Activated CD4-positive, CD25-positive, alpha-beta regulatory T cell treated with anti-CD3 and anti-CD28 coated beads, Interleukin-2, amount 50 U/mL, for 16 hours (primary cell): ENCODE measurements at places on chromosomes 12 and 14.

GRCh38 chr14:104651876-104652260, 37.5 kb upstream of the INF2 start:
- DNase-seq, result no peak

DNA sequence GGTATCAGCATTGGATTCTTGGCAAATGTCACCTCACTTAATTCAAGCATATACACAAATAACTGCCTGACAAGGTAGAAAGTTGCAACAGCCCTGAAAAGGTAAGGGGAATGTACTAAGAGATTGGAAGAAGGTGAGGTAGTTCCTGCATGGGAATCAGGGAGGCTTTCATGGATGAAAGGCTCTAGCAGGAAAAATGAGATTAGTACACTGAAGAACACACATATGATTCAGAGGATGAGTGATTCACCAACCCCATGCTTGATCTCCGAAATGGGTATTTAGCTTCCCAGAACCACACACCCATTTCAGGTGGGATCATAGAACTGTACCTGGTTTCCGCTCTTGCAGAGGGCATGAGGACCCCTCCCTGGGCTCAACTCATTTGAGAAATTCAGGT, 65.8 kb downstream of the PAH start:
- DNase-seq, result no peak

DNA sequence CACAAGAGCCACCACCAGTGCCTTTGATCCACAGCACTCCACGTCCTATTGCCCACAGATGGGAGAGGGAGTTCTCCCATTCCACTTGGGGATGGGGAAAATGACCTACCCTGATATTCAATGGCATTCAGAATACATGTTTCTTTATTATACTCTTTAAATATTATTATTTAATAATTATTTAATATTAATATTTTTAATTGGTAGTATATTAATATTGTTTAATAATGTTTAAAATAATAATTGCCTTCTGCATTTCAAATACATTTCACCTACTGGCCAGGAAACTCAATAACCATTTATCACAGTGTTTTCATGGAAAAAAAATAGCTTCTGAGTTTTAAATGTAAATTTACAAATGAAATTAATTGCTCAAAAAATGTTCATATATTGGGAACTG, 127.4 kb upstream of the G2E3 start:
- DNase-seq, result no peak

- no peak for DNase-seq
These were observed 6.7 kb upstream of the KRT1 start for GRCh38 chr12:52686756-52687487.

GRCh38 chr14:93591506-93591905, 160.8 kb downstream of the UNC79 start:
- DNase-seq, result no peak

DNA sequence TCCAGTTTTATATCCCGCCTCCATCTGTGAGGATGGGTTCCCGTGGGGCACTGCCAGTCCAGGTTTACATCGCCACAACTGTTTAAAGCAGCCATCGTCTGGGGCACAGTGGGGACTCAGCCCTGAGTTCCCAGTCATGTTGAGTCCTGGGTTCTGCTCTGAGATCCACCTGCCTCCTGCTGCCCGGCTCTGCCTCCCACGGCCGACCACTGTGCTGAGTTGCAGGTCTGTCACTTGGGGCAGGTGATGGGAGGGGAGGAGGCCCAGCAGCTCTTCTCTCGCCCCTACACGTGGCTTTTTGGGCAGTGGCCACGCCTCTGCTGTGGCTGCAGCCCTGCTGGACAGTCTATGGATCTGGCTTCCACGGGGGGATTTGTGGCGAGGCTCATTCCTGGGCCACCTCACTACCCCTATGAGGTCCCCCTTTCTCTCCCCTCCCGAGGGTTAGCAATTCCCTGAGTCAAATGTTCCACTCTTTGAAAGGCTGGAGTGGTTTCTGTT, 143.0 kb downstream of the ADGRD1 start:
- no peak for DNase-seq

- no peak for DNase-seq
These were observed 14.0 kb downstream of the GPR68 start for GRCh38 chr14:91230397-91231035.

DNA sequence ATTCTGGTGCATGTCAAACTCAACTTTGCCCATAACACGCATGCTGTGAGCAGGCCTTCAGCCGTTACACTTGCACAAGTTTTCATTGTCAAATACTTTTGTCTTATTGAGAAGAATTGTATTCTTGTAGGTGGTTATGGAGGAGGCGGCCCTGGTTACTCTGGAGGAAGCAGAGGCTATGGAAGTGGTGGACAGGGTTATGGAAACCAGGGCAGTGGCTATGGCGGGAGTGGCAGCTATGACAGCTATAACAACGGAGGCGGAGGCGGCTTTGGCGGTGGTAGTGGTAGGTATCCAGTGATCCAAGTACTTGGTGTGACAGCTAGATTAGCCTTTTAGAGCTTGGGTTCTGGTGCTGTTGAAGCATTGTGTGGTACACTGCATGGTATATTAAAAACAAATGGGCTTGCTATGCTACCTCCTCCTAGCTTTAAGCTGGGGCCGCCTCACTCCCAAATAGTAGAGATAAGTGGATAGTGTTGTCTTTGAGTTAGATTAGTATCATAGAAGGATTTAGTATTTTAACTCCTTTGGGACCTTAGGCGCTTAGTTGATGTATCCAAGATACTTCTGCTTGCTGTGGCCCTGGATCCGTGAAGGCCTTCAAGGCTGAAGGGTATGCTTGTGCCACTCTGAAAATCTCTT, 2.5 kb downstream of the HNRNPA1 start:
- DNase-seq, result no peak

GRCh38 chr12:2264651-2265232, 212.0 kb downstream of the CACNA1C start:
- DNase-seq, result no peak

- no peak for DNase-seq
These were observed 247.3 kb upstream of the FKBP4 start for GRCh38 chr12:2547273-2548044.

- no peak for DNase-seq
These were observed 8.2 kb upstream of the MMP19 start for GRCh38 chr12:55850893-55851292.

DNA sequence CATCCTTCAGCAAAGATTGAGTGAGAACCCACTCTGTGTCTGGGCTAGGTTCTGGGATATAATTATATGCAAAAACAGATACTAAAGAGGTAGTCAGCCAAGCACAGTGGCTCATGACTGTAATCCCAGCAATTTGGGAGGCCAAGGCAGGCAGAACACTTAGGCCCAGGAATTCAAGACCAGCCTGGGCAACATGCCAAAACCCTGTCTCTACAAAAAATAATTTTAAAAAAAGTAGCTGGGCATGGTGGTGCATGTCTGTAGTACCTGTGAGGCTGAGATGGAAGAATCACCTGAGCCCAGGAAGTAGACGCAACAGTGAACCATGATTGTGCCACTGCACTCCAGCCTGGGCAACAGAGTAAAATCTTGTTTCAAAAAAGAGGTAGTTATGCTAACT, 237.5 kb upstream of the HMGA2 start:
- DNase-seq, result no peak

GRCh38 chr14:67756496-67756895, 54.8 kb downstream of the RDH12 start:
- DNase-seq, result no peak

DNA sequence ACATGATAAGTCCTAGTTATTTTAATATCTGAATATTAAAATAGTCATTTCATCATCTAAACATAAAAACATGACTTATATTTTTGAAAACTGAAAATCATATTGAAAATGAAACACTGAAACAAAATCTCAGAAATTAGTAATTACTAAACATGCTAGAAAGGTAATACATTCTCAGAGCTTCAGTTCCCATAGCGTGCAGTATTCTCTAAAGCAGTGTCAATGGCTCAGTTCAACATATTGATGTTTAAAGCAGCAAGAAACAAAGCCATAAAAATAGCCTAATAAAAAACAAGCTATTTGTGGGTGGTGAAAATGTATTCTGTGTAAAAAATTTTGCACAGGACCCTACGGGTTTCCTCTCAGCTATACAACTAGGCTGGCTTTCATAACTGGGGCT, 1337.4 kb downstream of the FSCB start:
- DNase-seq, result no peak

- peak; percentile 15 for DNase-seq
These were observed 12.5 kb upstream of the FOXN3 start for GRCh38 chr14:89429199-89430181.

DNA sequence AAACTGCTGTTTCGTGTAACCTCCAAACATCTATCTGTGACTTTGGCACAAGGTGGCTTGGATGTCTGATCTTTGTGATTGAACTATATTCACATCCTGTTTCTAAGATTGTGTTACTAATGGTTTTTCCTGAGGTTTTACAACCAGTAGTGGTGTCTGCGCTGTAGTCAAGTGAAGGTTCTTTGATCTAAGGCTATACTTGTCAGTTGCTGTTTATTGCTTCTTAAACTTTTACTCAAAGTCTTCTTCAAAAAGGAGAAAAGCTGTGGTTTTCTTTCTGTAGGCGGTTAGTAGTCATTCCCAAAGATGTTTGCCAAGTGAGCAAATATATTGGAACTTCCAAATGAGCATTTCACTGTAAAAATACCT, 12.3 kb upstream of the CALM1 start:
- DNase-seq, result no peak

DNA sequence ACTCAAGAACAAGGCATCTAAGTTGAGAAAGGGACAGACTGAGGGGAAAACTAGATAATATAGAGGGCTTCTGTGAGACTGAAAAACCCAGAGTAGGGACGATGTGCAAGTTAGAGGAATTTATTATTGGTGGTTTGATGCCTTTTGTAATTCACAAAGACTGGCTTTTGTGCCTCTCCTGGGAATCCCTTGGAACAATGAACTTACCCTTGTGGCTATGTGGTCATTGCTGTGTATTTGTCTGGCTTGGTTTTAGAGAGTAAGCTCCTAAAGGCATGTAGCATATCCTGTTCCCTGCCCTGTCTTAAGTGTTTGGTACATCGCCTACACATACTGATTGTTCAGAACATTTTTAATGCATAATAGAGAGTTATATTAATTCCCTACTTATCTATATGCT, 26.6 kb downstream of the DCN start:
- no peak for DNase-seq

DNA sequence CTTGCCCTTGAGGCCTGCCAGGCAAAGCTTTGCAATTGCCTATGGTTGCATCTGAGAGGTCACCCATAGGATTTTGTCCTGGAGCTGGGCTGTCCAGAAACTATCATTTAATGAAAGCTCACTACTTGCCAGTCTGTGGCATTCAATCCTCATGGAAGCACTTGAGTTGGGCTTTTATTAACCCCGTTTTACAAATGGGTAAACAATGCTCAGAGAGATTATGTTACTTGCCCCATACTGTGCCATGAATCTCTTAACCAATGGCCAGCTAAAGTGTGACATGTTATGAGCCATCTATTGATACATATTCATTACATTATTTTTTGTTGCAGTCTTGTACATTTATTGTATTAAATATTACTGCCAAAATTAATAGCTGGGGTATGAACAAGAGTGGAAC, 35.9 kb downstream of the PDZRN4 start:
- no peak for DNase-seq

DNA sequence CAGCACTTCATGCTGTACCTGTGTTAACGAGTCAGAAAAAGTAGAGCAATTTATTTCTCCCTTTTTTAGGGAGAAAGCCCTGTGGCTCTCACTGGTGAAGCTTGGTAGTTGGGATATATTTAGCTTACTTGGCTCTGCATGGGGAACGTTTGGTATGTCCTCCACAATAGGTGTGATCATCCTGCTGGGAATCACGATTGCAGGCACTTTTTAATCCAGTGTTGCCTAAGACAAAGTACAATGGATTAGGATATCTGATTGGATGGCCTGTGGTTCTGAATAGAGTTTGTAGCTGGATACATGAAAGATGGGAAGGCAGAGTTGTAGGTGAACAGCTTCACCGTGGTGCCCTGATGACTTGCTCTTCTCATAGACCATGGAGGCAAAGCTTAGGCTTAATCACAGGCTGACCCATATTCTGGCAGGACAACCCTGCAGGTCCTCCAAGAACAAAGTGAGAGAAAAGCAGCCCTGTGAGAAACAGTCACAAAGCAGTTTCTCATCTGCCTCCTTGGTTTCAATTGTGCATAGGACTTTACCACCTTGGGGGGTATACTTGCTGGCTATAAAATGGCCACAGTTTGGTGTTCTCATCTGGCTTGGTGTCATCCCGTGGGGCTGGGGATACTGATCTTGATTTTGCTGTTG, 7.5 kb downstream of the RESF1 start:
- no peak for DNase-seq

DNA sequence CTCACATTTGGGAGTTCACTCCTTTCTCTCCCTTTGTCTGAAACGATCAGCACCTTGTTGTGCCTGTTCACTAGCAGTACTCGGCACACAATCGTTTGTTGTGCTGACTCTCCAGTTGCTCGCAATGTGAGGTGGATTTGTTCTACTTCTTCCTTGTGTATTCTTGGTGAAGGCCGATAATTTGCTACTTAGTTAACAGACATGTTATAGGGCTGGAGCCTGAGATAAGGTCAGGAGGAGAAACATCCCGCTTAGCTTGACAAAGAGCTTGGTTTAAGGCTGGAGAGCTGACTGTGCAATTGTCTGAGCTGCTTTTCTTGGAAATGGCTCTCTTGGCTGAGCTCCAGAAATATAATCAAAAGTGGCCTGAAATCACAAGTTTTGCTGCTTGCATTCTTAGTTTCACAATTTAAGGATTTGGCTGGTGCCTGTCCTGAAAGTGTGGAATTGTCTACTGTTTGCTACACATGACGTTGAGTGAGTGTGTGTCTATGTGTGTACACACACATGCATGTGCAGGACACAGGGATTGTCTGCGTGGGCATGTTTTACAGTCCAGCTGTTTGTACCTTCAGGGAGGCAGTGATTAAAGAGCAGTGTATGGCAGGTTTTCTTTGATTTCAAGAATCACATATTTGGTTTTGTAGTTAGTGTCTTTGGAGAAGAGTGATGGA, 77.7 kb downstream of the ARF6 start:
- no peak for DNase-seq

GRCh38 chr14:76720382-76720813, 40.9 kb upstream of the VASH1 start:
- DNase-seq, result no peak

GRCh38 chr12:70847871-70848270, 72.7 kb downstream of the PTPRR start:
- DNase-seq, result no peak

- no peak for DNase-seq
These were observed 12.0 kb downstream of the KIF26A start for GRCh38 chr14:104150136-104151025.

DNA sequence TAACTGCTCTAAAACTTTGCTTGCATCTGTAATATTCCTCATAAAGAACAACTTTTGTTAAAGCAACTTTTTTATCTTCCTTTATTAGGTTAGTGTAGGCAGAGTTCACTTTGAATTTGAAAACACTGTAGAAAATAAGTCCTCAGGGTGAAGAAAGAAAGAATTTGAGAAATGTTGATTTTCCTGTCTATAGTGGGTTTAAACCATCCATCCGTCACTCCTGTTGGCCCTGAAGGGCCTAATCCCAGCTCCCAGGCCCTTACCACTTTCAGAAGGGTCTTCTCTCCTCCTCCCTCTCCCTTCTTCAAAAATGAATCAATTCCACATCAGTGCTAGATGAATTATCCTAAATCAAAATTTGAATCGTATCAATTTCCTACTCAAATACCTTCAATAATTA, 4.9 kb upstream of the SLC2A3 start:
- DNase-seq, result no peak
